GM23338 (cell line): ENCODE measurements at places on chromosomes 2 and 18. TPM values are rescaled to one million over a fixed set of nuclear protein-coding genes. Genes with fewer than 3 reads are reported as not detected.

GRCh38 chr18:51350081-51350480 lies 152.6 kb upstream of the MEX3C start:
- DNase-seq, result no peak

- no peak for DNase-seq
Observed at GRCh38 chr2:144429396-144430112, 90.4 kb downstream of the ZEB2 start.

- DNase-seq, result no peak
Observed at GRCh38 chr2:88036606-88037005, 19.0 kb downstream of the KRCC1 start.

- DNase-seq, result no peak
Observed at GRCh38 chr2:33458248-33458819, 18.1 kb upstream of the RASGRP3 start.

- DNase-seq, result no peak
Observed at GRCh38 chr2:236656166-236656565, 86.5 kb downstream of the ACKR3 start.

DNA sequence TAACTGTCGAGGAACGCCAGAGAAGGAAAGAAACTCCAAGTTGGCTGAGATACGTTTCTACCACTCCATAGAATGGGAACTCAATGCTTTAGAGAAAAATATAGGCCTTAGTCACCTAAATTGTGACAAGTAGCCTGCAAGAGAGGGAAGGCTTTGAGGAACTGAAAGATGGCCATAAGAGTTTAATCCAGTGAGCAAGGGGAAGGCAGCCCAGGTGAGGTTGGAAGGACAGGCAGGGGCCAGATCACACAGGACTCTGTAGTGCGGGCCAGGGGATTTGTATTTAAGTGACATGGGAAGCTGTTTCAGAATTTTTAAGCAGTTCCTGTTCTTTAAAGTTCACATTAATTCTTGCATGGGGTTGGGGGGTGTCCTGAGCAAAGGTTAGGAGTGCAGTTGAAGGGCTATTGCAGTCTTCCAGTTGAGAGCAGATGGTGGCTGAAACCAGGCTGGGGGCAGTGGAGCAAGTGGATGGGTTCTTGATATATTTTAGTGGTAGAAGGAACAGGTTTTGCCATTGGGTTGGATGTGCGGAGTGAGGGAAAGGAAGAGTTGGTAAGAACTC lies 138.9 kb upstream of the PELI1 start:
- no peak for DNase-seq

DNA sequence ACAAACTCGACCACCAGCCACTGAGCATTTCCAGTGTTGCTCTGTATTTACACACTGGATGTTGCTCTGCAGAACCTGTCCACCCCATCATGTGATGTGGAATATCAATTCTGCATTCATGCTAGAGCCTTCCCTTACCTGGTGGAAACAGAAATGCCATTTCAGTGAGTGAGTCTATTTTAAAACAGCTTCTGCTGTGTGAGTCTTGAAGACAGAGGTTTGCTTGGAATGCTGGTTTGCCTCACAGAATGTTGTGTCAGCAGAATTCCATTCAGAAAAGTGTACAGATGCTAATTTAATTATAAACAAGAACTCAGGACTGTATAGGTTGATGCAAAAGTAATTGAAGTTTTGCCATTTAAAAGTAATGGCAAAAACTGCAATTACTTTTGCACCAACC lies 118.3 kb downstream of the MAP3K20 start:
- DNase-seq, result peak; percentile 41

DNA sequence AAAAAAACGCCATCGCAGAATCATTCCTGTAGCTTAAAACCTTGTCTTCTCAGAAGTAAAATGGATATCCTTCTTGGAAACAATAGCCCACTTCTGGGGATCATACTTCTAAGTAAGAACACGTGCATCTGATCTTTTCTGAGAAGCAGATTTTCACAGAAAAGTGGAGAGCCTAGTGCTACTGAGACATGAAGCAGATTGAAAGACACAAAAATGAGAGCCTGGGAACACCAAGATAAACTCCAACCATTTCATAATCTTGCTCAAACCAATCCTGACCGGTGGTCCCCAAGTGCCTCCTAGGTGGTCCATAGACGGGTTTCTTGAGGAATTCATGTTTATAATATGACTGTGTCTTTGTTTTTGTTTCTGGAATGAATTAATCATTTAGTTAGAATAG lies 191.2 kb downstream of the IRS1 start:
- no peak for DNase-seq

DNA sequence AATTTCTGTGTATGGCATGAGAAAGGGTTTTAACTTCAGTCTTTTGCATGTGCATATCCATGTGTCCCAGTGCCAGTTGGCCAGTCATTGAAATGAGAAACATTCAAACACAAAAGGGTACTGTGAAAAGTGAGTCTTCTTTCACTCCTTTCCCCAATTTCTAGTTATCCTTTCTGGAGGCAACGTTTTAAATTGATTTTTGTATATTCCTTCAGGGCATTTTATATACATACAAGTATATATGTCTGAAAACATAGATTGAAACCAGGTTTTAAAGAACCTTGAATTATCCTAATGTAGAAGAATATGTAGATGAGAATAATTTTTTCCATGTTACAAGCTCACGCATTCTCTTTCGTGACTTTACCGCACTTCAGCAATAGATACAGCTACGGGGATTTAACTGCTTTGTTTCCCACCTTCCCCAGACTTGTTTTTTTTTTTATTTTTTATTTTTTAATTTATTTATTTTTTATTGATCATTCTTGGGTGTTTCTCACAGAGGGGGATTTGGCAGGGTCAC lies 18.8 kb downstream of the DDX1 start:
- no peak for DNase-seq

DNA sequence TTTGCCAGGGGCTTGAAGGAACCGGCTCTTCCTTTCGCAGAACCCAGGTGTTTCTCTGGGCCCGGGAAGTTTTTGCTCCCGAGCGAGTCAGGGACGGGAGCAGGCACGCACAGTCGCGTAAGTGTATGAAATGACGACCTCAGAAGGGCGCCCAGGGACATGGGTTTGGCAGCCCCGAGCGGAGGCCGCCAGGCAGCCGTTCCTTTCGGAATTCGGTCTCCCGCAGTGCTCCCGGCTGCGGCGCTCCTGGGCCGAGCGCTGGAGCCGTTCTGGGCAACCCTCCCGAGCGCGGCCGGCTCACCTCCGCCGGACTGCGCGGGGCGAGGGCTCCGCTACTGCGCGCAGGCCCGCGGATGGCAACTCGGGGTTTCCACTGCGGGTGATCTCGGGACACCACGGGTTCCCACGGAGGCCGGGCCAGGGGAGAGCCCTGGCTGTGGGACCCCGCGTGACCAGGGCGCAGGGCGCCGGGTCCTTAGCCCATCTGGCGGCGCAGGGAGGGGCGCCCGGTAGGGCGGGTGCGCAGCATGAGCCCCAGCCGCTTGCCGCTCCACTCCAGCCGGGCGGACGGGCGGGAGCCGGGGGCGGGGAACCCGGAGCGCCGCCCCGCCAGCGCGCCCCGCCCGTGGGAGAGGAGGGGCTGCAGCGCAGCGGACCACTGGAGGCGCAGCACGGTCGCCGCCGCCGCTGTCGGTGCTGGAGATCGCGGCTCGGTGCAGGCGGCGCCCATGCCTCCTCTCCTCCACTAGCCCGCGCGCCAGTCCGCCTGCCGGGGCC lies at the start of gene OSBPL6:
OSBPL6 (plus strand) TSS at position 690 of the 777 bp plus-strand sequence. CDS start 111,673 bp downstream, outside the sequence.
- DNase-seq, result peak; percentile 80

GRCh38 chr2:159213296-159213695 lies 73.2 kb downstream of the WDSUB1 start:
- DNase-seq, result no peak

GRCh38 chr2:206415618-206416243 lies 27.6 kb upstream of the ADAM23 start:
- no peak for DNase-seq

- no peak for DNase-seq
Observed at GRCh38 chr2:176261136-176261535, 8.1 kb upstream of the MTX2 start.

GRCh38 chr18:36504928-36505327 lies 207.4 kb downstream of the FHOD3 start:
- no peak for DNase-seq

MC5R gene
- 0.54 TPM in 1 of 2 replicates, not detected in the other for total RNA-seq

DNAJC5G gene
- 0.39 and 0.59 TPM in 2 replicates for total RNA-seq

SPP2 gene
- total RNA-seq, result not detected in 2 replicates

ANKRD23 gene
- total RNA-seq, result 4.0 and 6.5 TPM in 2 replicates

BIN1 gene
- total RNA-seq, result 52.7 and 56.4 TPM in 2 replicates

GEN1 gene
- total RNA-seq, result 25.2 and 43.3 TPM in 2 replicates

AKAIN1 gene
- not detected in 2 replicates for total RNA-seq

DNAH7 gene
- 0.27 and 0.35 TPM in 2 replicates for total RNA-seq

RASGRP3 gene
- total RNA-seq, result 0.69 TPM in 1 of 2 replicates, not detected in the other
